ENCODE measurements at places on chromosomes 2 and 18. TPM values are rescaled to one million over a fixed set of nuclear protein-coding genes. Genes with fewer than 3 reads are reported as not detected.

The DPYSL5 gene
- total RNA-seq, result under 0.01 TPM

The FOXD4L1 gene
- total RNA-seq, result not detected

The TCF23 gene
- not detected for total RNA-seq

The ASXL3 gene
- 0.76 TPM for total RNA-seq

The DYNC2LI1 gene
- total RNA-seq, result 6.9 TPM

The NEURL3 gene
- 0.13 TPM for total RNA-seq

The MOGAT1 gene
- total RNA-seq, result not detected

The CHPF gene
- total RNA-seq, result 0.26 TPM

The PSMA8 gene
- not detected for total RNA-seq

The ZNF385B gene
- not detected for total RNA-seq

The SCN1A gene
- total RNA-seq, result under 0.01 TPM
